HT-29 (cell line): ENCODE measurements at places on chromosomes 6 and 20. TPM values are rescaled to one million over a fixed set of nuclear protein-coding genes. Genes with fewer than 3 reads are reported as not detected.

Gene SEMG2
- not detected in 2 replicates for total RNA-seq

Gene MEI4
- total RNA-seq, result not detected in 2 replicates

Gene PRSS35
- total RNA-seq, result not detected in 2 replicates

- DNase-seq, result no peak
Measured at GRCh38 chr6:150142670-150143515, at the start of gene PPP1R14C. Gene PPP1R14C (plus strand): TSS chr6:150143044. CDS start chr6:150143193, 149 bp downstream.

DNA sequence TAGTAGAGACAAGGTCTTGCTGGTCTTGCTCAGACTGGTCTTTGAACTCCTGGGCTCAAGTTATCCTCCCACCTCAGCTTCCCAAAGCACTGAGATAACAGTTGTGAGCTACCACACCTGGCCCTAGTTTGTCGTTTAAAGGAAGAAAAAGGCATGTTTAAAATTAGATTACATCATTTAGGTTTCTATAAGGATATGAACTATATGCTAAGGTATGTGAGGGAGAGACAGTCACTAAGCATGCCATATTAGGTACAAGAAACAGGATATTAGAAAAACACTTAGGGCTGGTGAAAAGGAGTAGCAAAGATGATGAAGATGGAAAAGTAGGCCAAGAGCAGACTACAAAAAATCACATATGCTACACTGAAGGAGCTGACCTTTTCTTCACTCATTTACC is 106.4 kb downstream of the ASCC3 start:
- no peak for DNase-seq

GRCh38 chr6:140237251-140237650 is 862.8 kb upstream of the CITED2 start:
- no peak for DNase-seq

DNA sequence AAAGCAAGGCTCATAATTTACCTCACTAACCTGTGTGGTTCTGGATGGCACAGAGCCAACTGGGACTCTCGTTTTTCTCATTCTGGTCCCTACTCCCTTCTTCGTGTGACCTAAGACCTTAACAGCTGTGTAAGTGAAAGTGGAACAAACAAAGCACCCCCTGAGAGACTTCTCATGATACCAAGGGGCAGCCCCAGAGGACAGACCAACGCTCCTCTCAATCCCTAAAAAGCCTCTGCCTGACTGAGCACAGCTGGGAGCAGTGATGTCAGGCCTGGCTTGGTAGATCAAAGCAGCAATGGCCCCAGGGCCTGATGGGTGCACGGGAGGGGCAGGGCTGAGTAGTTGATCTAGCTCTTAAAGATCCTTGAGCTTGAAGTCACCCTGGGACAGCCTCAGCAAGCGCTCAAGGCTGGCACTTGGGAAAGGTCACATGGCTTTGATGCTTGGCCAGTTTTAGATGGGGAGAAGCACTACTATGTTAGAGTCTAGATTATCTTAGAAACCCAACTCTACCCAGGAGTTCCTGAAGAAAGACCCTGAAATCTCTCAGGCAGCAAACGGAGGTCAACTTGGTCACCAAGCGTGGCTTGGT is 16.2 kb upstream of the TGM2 start:
- no peak for DNase-seq

GRCh38 chr6:36615018-36615761 is 21.0 kb downstream of the SRSF3 start:
- DNase-seq, result peak; percentile 67

DNA sequence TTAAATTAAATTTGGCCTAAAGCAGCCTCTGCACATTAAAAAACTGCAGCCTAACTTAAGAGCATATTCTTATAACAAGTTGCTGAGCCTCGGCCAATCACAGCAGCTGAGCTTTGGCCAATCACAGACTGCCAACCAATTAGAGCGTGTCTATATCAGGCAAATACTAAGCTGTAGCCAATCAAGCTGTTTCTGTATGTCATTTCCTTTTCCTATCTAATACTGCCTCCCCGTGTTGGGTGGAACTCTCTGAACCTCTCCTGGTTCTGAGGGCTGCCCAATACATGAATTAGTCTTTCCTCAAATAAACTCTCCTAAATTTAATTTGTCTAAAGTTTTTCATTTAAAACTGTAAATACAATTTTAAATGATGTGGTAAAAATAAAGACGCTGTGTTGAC is 3.9 kb upstream of the TMEM244 start:
- DNase-seq, result peak; percentile 43

DNA sequence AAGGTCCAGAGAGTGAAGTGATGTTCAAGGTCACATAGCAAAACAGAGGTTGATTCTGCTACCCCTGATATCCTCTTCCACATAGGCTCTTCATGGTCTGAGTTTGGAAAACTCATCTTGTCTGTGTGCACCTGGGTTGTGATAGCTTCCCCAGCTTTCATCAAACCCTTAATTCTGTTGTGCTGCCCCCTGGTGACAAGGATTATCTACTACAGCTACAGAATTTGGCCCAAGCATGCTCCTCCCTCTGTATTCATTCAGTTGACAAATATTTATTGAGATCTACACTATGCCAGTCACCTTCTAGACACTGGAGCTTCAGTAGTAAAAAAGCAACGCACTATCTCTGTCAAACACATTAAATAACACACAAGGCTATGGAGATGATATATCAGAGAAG is 50.4 kb downstream of the SMPDL3A start:
- peak; percentile 82 for DNase-seq
